ENCODE measurements at places on chromosomes 1 and 21.
A peak's percentile ranks its signal among the peaks of the same experiment; 100 is the strongest.

- DNase-seq = peak; percentile 92
Observed at GRCh38 chr1:161389691-161390558, 22.2 kb upstream of the CFAP126 start.

GRCh38 chr1:150066838-150067183, 765 bp upstream of the VPS45 start:
- DNase-seq = peak; percentile 37

GRCh38 chr1:93708734-93709481, 27.3 kb upstream of the BCAR3 start:
- no peak for DNase-seq

GRCh38 chr21:34890724-34891612, 158.1 kb downstream of the RUNX1 start:
- no peak for DNase-seq

GRCh38 chr1:85984636-85985035, 171.9 kb downstream of the COL24A1 start:
- no peak for DNase-seq

DNA sequence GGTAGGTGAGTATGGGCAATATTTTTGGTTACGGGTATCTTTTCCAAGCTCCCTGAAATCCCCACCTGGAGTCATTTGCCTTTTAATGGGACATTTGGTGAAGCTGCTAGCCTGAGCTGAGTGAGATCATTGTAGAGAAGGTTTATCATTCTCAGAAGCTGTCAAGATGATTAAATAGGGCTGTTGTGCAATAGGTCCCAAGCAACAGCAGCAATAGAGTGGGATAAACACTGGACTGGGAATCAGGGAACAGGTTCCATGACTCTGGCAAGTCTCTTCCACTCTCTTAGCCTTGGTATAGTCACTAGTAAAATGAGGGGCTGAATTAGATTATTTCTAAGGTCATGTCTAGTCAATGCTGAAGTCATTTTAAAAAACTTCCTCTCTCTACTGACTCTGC, 30.3 kb upstream of the FAM78B start:
- no peak for DNase-seq

- DNase-seq = no peak
Observed at GRCh38 chr1:211833174-211833820, 2.7 kb upstream of the LPGAT1 start.

- DNase-seq = no peak
Observed at GRCh38 chr1:175511496-175511895, 231.9 kb downstream of the TNR start.

DNA sequence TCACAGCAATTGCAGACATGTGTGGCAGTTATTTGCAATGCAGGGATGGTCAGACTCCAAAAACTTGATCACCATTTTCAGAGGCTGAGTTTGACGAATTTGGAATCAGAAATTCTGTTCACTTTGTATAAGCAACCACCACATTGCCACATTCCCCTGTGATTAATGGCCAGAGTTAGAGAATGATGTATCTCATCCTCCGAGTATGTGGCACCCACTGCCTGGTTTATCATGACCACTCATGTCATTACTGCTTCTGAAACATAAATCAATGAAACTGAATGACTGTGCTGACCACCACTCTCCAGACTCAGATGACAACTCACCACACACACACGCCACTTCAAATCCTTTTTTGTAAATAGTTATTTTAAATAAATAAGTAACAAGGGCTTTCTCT, 66.6 kb upstream of the CACHD1 start:
- no peak for DNase-seq

DNA sequence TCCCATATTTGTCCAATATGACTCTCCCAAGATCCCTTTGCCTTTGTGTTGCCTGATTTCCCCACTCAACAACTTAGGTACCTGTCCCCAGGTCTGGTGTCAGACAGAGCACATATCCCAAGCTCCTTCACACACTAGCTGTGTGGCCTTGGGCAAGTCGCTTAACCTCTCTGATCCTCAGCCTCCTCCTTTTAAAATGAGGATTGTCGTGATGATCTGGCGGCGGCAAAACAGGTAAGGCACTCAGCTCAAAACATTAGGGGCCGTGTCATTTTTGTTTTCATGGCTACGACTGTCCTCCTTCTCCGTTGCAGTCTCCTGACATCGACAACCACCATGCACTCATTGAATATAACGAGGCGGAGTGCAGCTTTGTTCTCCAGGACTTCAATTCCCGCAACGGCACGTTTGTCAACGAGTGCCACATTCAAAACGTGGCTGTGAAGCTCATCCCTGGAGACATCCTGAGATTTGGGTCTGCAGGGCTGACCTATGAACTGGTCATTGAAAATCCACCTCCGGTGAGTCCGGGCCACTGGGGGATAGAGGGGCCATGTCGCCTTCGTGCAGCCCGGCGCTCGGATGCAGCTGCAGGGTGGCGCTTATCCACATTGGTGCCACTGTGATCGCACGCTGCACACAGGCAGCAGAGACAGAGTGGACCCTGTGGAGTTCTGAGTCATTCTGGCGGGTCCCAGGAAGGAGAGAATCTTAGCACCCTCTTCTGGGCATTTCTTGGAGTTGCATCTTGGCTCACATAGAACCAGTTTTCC, 25.2 kb downstream of the FHAD1 start:
- peak; percentile 24 for DNase-seq

DNA sequence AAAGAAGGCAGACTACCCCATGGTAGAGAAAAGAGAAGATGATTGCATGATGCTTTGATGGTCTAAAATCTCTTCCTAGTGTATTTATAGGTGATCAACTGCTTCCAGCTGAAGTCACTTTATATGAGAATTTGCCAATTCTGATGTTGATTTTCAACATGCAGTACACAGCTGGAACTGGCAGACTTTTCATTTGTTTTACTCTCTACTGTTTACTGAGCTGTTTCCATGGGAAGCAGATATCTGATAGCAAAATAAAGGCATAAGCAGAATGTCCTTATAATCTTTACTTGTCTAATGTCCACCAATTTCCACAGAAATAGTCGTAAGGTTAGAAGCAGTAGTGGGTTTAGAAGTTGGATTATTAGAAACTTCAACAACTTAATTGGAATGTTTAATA, 74.9 kb downstream of the SYDE2 start:
- DNase-seq = no peak

GRCh38 chr21:27257908-27258556, 291.1 kb upstream of the ADAMTS5 start:
- no peak for DNase-seq

DNA sequence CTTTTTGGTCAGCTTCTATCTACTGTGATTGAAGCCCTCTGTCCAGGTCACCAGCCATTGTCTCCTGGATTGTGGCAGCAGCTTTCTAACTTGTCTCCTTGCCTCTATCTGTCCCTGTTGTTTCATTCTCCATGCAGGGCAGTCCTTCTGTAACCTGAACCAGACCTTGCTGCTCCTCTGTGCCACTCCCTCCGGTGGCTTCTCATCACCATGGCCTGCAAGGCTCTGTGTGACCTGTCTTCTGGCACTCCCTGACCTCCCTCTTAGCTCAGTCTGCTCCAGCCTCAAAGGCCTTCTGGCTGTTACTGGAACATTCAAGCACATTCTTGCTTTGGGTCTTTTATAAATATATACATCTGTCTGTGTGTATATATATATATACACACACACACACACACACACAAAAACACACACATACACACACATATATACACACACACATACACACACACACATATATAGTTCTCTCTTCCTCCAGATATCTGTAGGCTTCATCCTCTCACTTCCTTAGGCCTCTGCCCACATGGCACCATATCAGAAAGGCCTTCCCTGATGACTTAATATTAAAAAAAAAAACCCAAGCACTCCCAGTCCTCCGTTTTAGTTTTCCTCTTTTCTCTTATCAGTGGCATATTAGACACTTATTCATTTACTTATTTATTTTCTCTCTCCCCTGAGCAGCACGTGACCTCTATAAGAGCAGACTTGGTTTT, 21.2 kb upstream of the JUN start:
- no peak for DNase-seq

GRCh38 chr1:160997323-160998038, 23.5 kb downstream of the F11R start:
- DNase-seq = peak; percentile 37

GRCh38 chr1:217379336-217379735, 251.6 kb downstream of the GPATCH2 start:
- no peak for DNase-seq

- DNase-seq = no peak
Observed at GRCh38 chr1:4853904-4854303, 199.5 kb downstream of the AJAP1 start.

DNA sequence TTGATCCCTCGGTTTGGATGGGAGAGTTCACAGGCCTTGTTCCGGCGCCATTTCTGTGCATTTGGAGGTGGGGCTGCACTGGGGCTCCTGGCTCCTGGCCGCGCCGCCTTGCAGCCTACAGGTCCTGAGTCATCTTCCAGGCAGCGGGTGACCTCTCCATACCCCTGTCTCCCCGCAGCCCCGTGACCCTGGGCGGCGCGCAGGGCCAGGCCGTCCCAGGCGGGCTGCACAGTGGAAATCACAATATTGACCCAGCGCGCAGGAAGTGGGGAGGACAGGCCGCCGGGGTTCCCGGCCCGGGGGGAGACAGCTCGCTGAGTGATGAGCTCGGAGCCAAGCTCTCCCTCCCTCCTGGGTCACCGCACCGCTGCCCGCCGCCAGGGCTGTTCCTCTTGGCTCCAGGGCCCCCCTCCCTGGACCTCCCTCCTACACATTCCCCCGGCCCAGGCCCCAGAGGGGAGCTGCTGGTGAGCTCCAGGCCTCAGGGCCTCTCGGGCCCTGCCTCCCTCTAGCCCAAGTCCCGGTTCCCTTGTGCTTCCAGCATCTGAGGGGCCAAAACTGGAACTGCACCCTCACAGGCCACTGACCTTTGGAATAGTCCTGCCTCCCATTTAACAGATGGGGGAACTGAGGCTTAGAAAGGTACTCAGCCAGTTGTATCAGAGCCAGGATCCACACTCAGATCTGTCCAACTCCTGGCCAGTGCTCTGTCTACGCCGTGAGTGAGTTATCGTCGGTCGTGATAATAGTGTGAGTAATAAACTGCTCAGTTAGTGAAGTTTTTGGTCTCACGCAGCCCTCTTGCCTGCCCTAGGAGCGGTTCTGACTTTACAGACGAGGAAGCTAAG, 142.9 kb upstream of the WNT4 start:
- no peak for DNase-seq

GRCh38 chr1:197453376-197454058, 185.5 kb downstream of the CRB1 start:
- DNase-seq = no peak

DNA sequence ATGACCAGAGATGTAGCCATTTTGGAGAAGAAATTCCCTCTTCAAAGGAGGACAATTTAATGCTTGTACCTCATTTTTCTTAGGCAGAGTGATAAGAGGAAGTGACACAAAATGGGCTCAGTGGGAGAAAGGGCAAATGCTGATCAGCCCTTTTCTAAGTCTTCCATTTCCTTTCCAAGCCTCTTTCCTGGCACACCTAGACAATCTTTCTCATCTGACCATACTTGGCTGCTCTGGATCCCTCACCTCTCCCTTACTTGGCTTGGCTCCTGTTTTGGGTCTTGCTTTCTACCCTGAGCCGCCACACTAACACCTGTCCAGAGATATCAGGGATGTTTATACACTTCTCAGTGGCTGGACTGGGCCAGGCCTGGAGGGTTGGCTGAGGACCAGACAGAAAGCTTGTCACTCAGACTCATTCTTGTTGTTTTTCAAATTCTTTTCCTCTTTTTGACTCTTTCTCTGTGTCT, 13.1 kb downstream of the TXNIP start:
- DNase-seq = no peak

GRCh38 chr1:92956254-92957029, 4.8 kb downstream of the DIPK1A start:
- no peak for DNase-seq

GRCh38 chr1:119815361-119815760, 4.1 kb upstream of the REG4 start:
- DNase-seq = no peak

DNA sequence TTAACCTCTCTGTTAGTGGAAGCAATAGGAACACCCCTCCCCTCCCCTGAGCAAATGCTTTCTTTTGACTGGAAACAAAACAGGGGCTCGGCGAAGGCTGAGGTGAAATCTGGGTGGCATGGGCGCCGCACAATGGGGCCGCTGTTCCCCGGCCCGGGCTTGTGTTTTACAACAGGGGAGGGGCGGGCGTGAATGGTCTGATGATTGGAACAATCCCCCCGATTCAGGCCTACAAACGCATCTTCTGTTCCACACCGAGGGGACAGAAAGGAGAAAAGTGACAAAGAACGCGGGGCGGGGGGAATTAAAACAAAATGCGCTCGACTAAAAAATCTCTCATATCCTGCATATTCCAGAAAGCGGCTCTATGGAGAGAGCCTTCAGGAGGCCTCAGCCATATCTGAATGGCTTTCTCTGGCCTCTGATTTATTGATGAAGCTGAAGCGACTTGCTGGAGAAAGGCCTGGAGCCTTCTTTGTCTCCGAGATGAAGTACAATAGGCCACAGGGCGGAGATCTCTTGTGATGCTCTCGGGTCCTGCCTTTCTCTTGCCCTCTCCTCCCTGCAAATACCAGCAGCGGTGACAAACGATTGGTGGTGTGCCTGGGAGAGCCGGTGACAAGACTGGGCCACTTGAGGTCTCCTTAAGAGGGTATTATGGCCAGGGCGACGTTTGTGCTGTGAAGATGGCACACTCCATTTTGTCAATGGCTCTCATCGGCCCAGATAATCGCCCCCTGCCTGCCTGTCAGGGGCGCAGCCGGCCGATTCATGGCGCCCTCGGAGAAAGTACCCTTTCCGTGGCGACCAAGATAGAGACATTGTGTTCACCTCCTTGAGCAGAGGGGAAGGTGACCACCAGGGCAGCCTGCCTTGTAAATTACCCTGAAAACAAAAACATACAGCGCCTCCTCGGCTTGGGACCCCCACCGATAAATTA, 47.1 kb upstream of the OLIG2 start:
- DNase-seq = no peak

DNA sequence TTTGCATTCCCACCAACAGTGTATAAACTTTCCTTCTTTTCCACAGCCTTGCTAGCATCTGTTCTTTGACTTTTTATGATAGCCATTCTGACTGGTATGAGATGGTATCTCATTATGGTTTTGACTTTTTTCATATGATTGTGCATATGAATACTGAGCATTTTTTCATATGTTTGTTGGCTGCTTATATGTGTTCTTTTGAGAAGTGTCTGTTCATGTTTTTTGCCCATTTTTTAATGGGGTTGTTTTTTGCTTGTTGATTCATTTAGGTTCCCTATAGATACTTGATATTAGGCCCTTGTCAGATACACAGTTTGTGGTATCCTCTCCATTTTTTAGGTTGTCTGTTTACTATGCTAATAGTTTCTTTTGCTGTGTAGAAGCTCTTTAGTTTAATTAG, 185.8 kb upstream of the SPAG17 start:
- no peak for DNase-seq

DNA sequence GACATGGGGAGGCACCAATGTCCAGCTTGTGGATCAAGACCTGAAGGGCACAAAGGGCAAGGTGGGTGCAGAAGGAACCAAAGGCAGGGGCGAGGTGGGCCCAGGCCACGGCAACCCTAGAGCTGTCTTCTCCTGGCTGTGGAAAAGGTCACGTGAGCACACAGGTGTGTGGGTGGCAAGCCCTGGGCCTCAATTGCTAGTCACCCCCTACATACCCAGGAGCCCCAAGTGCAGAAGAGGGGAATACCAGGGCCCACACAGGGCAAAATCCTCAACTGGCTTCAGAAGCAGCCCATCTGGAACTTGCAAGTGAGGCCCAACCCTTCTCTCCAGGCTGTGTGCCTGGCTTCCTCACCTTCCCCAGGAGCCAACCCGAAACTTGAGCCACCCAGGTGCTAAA, 25.6 kb downstream of the ZBTB17 start:
- peak; percentile 53 for DNase-seq
